ENCODE measurements at places on chromosomes 5 and 9. TPM values are rescaled to one million over a fixed set of nuclear protein-coding genes. Genes with fewer than 3 reads are reported as not detected.

Gene GZMA
- 6.3 TPM for total RNA-seq

Gene URM1
- total RNA-seq = 59.9 TPM

Gene DMGDH
- 0.90 TPM for total RNA-seq

Gene TSSK1B
- not detected for total RNA-seq

Gene TRPM3
- total RNA-seq = 0.21 TPM

Gene RLN2
- total RNA-seq = 2.3 TPM

- DNase-seq = peak; percentile 58
These were observed at the start of gene MAMDC2 for GRCh38 chr9:70043689-70044489. TSS of gene MAMDC2 (plus strand) at chr9:70043848. CDS start at chr9:70044198, 350 bp downstream.

DNA sequence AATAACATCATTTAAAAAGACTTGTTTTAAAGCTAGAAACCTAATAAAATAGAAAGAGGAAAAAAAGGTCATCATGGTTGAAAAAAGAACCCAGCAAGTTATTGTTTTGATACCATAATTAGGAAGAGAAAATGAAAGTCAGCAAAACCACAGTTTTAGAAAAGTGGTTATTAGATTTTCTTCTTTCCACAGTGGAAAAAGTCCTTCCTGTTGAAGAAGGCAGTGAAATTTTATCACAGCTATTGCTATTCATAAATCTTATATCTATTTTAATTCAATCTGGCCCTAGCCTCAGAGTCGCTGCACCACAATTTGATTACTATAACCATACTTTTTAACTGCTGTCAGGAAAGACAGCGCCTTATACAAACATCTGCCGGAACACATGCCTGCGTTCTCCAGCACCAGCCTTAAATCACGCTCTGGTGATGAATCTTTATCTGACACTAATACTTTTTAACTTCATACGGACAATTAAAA lies 60.3 kb downstream of the MAPKAP1 start:
- no peak for DNase-seq

DNA sequence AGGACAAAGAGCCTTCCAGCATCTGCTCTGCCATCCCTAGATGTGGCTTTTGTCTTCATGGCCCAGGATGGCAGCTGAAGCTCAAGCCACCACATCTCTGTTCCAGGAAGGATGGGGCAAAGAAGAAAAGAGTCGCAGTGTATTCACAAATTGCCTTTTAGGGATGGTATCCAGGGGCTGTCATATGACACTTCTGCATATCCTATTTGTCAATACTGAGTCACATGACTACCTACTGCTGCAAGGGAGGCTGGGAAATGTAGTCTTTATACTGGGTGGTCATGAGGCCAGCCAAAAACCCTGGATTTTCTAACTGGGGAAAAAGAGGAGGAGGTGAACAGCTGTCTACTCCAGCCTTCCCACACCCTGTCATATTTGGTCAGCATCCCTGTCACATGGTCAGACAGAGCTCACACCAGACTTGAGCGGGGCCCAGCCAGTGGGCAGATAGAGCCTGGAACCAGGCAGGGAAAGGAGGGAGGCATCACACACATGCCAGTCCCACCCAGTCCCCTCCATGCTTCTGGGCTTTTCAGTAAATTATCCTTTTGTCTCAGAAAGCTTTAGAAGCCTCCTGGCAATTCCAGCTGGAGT lies 52.0 kb downstream of the OLFM1 start:
- DNase-seq = no peak

DNA sequence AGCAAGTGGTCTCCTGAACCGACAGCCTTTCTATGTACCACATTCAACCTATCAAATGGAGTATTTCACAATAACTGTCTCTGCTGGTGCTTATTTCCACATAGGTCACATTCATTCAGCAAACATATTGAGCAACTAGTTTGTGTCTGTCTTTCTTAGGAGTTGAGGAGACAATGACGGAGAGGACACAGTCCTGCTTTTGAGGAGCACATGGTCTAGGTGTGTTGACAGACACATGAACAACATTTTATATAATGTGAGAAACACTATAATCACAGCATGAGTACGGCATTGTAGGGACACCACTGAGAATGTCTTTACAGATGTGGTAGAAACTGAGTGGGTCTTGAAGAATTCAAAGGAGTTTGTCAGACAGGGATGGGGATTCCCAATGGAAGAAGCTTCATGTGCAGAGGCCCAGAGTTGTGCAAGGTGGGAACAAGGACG lies 28.5 kb downstream of the NFIL3 start:
- no peak for DNase-seq

GRCh38 chr5:143094087-143094521 lies 309.4 kb downstream of the NR3C1 start:
- no peak for DNase-seq

DNA sequence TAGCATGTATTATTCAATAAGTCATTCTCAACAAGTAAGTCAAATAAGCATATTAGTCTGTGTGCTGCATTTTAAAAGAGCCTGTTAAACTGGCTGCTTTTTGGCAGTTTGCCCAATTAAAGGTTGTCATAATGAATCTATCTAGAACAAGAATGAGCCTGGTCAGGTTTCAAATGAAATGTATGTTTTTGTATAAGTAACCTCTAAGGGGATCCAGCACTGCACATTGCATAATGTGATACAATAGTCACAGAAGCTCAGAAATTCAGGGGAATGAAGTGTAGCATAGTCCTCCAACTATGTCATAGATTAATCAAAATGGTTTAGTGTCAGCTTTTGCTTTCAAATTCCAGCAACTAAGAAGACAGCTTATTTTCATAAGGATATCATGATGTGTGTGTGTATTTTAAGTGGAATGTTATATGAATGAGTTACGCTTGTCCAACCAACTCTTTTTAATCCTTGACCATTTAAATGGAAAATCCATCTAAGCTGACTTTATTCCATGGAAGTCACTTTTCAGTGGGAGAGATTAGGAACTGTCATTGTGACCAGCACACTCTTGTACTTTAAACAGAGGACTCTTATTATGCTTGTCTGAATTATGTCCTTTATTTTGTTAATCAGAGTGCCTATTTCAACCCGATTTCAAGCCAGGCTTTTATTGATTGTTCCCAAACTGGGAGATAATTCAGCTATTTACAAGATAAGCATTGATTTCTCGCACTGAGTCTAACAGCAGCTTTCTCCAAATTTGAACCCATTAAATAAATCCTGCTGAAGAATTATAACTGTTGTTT lies 283.9 kb upstream of the ADAMTSL1 start:
- peak; percentile 45 for DNase-seq

DNA sequence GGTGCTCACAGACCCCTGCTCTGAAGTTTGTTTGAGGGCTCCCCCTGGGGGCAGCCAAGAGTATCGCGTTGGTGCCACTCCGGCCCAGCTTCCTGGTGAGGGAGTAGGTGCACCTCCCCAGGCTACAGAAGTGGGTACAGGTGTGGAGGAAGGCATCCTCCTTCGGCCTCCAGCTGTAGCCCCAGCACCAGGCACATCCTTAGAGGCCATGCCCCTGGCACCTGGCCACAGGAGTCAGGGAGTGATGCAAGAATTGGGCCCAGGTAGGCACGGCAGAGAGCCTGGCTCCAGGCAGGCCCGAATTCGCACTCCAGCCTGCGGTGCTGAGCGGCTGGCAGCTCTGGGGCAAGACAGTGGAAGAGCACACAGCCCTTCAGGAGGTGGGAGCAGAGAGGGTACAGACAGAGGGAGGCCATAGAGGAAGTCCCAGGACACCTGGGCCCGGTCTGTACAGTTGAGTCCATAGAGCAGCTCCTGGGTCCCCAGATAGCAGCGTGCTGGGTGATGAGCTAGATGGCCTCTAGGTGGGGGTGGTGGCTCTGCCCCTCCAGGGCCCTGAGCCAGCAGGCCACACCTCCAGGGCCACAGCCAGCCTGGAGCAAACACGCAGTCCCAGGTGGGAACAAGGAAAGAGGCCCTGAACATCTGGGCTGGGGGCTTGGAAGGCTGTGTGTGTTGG lies 2.4 kb downstream of the SAPCD2 start:
- peak; percentile 81 for DNase-seq

- no peak for DNase-seq
These were observed 153.3 kb upstream of the SPRY4 start for GRCh38 chr5:142478113-142478512.

DNA sequence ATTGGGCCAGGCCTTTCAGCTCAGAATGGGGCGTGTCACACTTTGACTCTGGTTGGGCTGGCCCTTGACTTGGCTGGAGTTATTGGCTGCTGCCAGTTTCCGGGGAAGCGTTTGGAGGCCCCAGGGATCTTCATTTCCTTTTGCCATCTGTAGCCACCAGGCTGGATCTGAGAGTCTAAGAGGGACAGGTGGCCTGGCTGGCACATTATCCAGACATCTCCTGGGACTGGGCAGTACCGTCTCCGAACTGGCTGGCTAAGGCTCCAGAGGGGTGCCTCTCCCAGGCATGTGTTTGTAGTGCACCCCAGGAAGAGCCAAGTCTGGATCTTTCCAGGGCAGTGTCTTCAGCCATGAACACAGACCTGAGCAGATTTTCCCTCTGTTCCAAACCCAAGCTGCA lies 9.7 kb upstream of the JADE2 start:
- no peak for DNase-seq

GRCh38 chr5:151141535-151141934 lies 16.0 kb downstream of the ANXA6 start:
- no peak for DNase-seq

DNA sequence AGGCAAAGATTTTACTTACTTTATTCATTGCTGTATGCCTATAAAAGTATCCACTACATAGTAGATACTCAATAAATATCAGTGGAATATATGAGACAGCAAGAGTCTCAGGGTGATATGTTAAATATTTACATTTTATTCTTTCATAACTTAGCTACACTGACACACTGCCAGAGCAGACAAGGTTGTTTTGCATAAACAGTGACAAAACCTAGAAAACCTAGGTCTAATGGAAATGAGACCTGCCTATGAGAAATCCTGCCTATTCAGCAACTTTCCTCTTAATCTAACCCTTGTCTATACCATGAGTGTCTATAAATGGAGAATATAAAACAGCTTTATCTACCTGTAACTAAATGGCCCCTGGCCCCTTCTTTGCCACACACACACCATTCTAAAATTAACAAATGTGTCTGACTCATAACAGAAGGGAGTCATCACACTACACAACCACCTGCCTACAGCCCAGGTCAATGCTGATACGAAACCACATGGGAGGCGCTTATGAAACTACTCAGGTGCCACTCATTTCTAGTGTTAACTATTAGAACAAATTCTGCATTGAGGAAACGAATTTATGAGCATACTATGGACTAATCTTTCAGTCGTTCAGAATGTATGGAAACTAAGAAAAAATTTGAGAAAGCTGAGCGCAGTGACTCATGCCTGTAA lies 60.3 kb downstream of the UBAP2 start:
- no peak for DNase-seq

- DNase-seq = no peak
These were observed 7.0 kb downstream of the CDC42SE2 start for GRCh38 chr5:131270809-131271208.

DNA sequence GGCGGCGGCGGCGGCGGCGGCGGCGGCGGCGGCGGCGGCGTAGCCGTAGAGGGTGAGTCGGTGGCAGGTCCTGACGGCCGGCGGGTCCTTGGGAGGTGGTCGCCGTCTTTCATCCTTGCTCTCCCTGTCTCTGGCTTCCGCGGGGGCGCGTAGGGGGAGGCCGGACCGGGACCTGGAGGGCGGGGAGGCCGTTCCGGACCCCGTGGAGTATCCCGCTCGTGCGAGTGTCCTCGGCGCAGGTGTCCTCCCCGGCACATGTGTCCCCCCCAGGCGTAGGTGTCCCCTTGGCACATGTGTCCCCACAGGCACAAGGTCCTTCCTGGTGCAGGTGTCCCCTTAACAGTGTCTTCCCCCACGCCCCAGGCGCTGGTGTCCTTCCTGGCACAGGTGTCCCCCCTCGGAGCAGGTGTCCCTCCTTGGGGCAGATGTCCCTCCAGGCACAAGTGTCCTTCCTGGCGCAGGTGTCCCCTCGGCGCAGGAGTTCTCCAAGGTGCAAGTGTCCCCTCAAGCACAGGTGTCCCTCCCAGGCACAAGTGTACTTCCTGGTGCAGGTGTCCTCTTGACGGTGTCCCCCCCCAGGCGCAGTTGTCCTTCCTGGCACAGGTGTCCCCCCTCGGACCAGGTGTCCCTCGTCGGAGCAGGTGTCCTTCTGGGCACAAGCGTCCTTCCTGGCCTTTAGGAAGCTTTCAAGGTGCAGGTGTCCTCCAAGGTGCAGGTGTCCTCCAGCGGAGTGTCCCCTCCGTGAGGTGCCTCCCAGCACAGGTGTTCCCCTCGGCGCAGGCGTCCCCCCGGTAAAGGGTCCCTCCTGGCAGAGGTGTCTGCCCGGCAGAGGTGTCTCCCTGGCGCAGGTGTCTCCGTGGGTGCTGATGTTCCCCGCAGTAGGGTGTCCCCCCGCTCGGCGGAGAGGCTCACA lies 519 bp downstream of the EXOC3 start:
- DNase-seq = no peak

GRCh38 chr9:128916204-128916603 lies 4.6 kb upstream of the PHYHD1 start:
- no peak for DNase-seq

- peak; percentile 52 for DNase-seq
These were observed at the start of gene ERAP2 for GRCh38 chr5:96876292-96876850. TSS of gene ERAP2 (plus strand) at chr5:96876500. CDS start at chr5:96879686, 3,186 bp downstream.

DNA sequence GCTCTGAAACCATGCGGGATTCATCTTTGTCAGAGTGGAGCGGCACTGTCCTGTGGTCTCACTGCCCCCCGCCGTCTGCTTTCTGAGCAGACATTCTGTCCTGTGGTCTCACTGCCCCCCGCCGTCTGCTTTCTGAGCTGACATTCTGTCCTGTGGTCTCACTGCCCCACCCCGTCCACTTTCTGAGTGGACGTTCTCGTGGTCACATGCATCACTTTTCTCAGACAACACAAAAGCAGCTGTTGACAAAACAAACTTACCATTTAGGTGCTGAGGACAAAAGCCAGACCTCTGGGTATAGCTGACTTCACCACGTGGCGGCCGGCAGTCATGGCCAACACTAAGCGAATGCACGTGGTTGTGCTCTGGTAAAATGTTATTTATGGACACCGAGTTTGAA lies 2.8 kb downstream of the LRRC14B start:
- DNase-seq = no peak

- DNase-seq = no peak
These were observed 1162.6 kb upstream of the C9orf72 start for GRCh38 chr9:28735738-28736342.

DNA sequence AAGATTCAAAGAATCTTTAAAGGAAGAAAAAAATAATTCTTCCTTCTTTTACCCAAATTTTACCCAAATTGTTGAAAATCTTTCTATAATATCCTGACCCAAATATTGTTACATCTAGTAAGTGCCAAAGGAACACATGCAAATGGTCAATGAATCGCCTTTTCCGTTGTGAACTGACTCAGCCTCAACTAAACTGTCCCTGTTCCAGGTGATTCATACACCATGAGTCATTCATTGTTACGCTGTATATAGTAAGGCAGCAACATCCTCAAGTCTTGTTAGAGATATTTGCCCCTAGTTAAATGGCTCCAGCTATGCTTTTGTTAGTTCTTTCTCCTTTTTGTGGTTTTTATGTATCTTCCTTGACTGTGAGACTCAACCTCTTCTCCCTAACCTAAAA lies 9.7 kb downstream of the PTGER4 start:
- DNase-seq = no peak

DNA sequence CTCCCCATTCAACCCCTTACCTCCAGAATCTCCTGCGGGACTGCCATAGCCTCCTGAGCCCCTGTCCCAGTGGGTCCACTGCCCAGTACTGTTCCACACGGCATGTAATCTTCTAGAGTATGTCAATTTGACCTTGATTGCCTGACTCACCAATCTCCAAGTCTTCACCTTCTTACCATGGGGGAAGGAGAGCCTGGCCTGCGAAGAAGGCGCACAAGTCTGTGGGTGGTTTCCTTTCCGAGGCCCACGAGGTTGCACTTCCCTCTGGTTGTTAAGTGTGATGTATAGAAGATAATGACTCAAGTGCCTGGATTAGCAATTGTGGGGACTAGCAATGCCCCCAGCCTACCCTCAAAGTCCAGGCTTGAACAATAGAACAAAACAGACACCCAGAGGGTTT lies 8.1 kb upstream of the TENT4A start:
- DNase-seq = no peak
